ENCODE measurements at places on chromosomes 7 and 10.

- no peak for DNase-seq
Observed at GRCh38 chr7:131774419-131775220, 218.2 kb upstream of the PODXL start.

DNA sequence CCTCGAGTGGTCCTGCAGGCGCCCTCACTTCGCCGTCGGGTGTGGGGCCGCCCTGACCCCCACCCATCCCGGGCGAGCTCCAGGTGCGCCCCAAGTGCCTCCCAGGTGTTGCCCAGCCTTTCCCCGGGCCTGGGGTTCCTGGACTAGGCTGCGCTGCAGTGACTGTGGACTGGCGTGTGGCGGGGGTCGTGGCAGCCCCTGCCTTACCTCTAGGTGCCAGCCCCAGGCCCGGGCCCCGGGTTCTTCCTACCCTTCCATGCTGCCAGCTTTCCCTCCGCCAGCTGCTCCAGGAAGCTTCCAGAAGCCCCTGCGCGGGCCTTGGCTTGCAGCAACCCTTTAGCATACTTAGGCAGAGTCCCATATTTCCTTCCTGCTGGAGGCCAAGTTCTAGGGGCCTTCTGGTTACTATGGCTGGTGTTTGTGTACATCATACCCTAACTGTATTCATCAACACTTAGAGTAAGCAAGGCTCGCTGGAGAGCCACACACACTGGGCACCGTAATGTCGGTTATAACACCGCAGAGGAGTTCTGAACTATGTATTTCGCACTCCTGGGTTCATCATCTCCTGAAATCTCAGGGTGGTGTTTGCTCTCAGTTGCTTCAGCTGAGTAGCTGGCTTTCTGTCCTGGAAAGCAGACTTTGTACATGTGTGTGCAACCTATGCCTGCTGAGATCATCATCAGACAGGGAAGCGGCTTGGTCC lies 471 bp downstream of the MGMT start:
- DNase-seq, result no peak

- no peak for DNase-seq
Observed at GRCh38 chr7:28732071-28732869, 225.9 kb downstream of the TRIL start.

GRCh38 chr7:40850017-40850416 lies 715.2 kb downstream of the SUGCT start:
- DNase-seq, result no peak

GRCh38 chr7:101174322-101174854 lies 5.7 kb downstream of the NAT16 start:
- no peak for DNase-seq

Data from non-pigmented ciliary epithelial cell (primary cell).